ENCODE measurements at places on chromosomes 16 and 17. TPM values are rescaled to one million over a fixed set of nuclear protein-coding genes. Genes with fewer than 3 reads are reported as not detected.
A peak's percentile ranks its signal among the peaks of the same experiment; 100 is the strongest.

- no peak for DNase-seq
Measured at GRCh38 chr17:43560461-43561427, 14.6 kb upstream of the ETV4 start.

DNA sequence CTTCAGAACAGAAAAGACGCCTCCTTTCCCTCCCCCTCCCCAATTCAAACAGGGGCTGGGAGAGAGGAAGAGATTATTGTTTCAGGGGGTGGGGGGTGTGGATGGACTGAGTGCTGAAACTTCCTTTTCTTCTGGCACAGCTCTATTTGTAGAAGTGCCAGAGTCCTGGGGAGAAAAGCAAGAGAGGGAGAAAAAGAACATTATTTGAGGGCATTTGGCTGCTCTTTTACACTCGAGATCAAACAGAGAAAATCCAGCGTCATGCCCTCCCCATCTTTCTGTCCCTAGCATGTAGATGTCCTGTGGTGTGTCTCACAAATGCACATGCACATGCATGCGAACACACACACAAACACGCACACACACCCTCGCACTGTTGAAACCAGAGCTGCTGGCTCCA is 13.0 kb downstream of the ARL4D start:
- no peak for DNase-seq

DNA sequence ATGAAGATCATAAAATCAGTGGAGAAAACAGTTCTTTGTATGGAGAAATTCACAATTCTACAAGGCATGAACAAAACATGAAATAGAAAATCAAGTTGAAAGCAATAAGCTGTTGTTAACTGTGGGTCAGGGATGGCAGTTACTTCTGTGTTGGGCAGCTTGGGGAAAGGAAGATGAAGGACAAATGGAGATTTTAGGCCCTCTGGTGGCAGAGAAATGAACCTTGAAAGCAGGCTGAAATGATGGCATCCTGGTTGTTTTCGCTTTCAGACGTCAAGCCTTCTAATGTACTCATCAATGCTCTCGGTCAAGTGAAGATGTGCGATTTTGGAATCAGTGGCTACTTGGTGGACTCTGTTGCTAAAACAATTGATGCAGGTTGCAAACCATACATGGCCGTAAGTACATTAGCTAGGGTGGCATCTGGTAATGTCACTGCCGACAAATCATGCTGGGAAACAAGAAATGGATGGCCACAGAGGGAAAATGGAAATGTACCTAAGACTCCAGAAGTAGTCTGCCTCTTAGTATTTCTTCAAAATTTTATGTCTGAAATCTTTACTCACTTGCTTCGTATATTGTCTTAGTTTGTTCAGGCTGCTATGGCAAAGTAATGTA is 108.9 kb downstream of the MAP2K6 start:
- DNase-seq: peak; percentile 45

DNA sequence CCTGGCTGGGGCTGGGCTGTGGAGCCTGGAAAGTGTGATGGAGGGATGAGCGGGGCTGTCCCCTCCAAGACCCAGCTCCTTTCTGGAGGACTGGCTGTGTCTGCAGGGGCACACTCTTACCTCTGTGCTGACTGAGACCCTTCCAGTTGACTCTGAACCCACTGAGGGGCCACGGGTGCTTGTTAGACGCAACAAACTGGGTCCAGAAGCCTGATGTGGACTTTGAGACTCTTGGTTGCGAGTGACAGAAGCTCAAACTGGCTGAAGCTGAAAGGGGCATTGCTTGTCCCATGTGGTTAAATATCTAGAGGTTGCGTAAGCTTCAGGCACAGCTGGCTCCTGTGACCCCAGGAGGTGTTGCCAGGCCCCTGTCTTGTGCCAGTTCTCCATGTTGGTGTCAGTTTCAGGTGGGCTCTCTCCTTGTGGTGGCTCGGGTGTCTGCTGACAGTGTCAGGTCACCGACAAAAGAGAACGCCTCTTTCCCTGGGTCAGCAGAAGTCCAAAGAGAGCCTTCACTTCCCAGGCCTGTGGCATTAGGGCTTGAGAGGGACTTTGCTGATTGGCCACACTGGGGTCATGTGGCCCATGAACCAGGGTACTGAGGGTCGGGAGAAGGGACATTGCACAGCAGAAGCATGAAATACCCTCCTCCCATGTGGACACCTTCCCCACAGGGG is 16.7 kb downstream of the ADCY7 start:
- no peak for DNase-seq

DNA sequence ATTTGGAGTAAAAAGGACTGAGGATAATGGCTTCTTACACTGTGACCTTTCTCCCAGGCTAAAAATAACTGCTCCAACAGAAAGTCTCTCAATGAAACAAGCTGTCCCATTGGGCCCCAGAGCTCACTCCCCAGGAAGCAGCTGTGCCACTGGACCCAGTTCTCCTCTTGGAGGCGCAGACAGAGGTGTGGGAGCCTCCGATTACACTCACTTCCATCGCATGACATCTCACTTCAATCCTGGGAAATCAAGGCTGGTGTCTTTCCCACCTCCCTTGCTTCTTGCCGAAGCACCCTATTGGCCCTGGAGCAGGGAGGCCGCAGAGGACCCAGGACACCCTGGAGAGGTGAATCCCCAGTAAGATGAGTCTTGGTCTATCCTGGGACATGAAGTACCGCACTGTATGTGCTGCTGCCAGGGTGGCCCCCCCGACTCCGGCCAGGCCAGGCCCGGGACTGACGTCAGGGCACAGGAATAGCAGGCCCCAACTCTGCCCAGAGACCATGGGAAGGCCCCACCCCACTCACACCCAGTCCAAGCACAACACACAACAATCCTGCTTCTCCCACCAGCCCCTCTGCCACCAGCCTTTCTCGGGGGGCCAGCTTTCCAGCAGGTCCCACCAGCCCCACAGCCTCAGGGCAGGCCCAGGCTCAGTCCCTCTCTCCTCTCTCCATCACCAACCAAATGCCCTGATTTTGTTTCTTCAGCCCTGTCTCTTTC is 29.5 kb downstream of the SRL start:
- no peak for DNase-seq

DNA sequence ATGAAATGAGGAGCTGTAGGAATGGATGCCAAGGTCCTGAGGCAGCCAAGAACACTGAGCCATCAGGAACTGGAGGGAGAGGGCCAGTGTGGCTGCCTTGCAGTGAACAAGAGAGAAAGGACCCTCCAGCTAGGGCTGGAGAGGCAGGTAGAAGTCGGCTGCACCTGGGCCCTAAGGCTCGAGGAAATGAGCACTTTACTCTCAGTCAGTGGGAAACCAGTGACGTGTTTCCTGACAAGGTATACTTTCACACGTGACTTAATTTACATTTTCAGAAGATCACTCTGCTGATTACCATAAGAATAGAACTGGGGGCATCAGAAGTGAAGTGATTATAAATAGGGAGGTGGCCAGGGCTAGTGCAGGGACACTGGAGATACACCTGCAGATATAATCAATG is 115.2 kb downstream of the C17orf67 start:
- DNase-seq: no peak

- DNase-seq: no peak
Measured at GRCh38 chr17:66372182-66372581, 69.8 kb downstream of the PRKCA start.

DNA sequence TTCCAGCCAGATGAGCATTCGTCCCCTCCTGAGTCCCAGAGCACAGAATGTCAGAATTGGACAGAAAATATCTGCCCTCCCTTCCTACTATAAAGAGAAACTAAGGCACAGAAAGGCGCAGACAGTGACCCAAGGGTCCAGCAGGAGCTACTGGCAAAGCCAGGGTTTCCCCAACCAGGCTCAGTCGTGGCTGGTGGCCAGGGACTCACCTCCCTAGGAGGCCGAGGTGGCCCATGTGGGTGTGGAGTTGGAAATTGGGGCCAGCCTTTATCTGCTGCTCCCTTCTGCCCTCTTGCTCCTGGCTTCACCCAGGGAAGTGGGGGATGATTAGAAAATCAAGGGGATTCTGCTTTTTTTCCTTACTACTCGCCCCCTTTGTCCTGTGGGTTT is 1.1 kb downstream of the DRC7 start:
- no peak for DNase-seq

DNA sequence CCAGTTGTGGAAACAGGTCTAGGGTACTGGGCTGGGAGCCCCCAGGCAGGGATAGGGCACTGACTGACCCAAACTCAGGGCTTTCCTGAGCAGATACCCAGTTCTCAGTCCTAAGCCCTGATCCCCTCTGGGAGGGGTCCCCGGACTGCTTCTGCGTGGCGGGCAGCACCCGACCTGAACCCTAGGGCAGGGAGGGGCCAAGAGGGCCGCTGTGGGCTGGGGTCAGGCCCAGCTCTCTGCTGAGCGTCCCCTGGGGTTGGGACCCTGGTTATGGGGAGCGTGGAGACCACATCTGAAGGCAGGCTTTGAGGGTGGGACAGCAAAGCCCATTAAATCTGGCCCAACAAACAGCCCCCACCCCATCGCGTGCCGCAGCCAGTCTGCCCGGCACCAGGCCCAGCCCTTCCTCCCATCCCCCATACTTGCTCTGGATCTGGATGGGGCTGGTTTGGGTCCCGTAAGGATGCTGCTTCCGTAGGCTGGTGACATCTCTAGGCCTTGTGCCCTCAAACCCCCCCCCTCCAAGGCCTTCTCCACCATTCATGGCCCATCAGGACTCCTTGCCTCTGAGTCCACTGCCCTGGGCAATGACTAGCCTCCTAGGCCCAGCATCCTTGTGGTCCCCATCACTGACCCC is 691 bp upstream of the FAM83G start:
- DNase-seq: no peak

DNA sequence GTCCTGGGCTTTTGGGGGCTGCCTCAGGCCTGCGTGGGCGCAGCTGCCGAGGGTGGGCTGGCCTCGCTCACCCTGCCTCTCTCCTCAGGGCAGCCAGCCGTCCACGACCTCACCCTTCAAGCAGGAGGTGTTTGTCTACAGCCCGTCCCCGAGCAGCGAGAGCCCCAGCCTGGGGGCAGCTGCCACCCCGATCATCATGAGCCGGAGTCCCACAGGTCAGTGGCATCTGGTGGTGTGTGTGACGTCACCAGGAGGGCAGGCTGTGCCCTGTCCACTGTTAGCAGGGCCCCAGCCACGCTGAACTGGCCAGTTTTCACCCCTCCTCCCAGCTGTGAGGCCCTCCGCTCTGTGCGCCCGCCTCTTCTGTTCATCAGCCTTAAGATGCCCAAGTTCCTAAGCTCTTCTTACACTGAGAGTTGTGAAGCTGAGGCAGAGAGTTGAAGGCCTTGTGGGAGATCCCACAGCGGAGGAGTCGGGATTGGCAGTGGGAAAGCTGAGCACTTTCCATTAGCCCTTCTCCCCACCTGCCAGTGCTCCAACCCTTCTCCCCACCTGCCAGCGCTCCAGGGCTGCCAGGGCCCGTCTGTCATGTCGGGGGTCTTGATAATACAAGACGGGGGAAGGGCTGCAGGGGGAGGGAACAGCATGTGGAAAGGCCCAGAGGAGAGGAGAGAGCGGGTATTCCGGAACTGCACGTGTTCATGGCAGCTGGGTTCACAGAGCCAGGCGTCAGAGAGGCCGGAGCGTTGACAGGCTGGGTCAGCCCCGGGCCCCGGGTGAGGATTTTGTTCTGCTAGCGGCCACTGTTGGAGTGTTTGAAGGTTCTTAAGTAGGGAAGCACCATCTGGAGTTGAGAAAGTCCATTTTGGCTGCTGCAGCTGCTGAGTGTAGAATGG is 36.3 kb downstream of the OR1D5 start:
- DNase-seq: no peak

- DNase-seq: no peak
Measured at GRCh38 chr17:58267347-58268324, 13.1 kb downstream of the MPO start.

DNA sequence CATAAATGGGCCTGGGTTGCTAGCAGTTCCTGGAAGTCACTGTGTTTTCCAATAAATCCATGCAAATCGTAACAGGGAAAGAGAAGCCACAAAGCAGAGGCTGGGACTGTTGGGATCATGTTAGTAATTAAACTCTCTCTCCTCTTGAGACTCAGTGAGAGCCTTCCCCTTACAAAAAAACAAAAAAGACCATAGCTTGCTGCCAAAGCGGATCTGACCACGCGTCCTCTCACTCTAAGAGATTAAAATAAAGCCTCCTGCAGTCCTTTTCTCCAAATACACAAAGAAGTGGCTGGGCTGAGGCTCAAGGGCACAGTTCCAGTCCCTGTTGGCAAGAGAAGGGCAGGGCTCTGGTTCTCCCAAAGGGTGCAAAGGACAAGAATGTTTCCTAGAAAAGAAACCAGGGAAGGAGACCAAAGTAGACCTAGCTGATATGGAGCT is 38.5 kb downstream of the PIGL start:
- peak; percentile 54 for DNase-seq

DNA sequence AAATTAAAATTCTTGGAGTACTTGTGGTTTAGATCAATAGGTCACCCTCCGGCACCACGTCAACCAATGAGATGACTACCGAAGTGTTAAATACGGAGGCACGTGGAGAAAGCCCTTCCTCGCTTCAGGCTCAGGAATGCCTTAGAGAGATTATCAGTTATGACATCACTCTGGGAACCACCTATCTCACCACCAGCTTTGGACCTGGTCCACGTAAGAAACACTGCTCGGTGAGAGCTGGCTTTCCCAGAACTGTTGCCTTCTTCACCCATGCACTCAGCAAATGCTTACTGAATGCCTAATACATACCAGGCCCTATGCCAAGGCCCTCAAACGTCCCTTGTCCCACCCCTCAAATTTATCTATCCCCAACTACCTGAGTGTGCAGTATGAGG is 71.3 kb downstream of the SMG6 start:
- DNase-seq: no peak

DNA sequence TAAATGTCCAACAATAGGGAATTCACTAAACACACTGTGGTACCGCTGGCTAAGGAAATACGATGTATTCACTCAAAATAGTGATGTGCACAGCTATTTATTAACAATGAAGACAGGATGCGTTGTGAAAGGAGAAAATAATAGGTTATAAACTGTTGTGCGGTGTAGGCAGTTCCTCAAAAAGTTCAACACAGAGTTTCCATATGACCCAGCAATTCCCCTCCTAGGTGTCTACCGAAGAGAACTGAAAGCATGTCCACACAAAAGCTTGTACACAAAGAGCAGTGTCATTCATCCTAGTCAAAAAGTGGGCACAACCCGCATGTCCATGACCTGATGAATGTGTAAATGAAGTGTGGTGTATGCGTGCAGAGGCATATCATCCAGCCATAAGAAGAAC is 1.2 kb upstream of the CES1 start:
- no peak for DNase-seq

Gene CCDC137
- 11.8 TPM for polyA plus RNA-seq

Gene IGF2BP1
- polyA plus RNA-seq: 15.1 TPM

Gene PLD6
- polyA plus RNA-seq: 5.0 TPM

Gene RIPOR1
- 46.1 TPM for polyA plus RNA-seq

Gene FOXK2
- 40.0 TPM for polyA plus RNA-seq

Gene ASPHD1
- polyA plus RNA-seq: 0.59 TPM

Gene FDXR
- 2.6 TPM for polyA plus RNA-seq
